ENCODE measurements at places on chromosomes 2 and 18.
A peak's percentile ranks its signal among the peaks of the same experiment; 100 is the strongest.

- DNase-seq, result no peak
These were observed 355.3 kb upstream of the RAB12 start for GRCh38 chr18:8253944-8254343.

DNA sequence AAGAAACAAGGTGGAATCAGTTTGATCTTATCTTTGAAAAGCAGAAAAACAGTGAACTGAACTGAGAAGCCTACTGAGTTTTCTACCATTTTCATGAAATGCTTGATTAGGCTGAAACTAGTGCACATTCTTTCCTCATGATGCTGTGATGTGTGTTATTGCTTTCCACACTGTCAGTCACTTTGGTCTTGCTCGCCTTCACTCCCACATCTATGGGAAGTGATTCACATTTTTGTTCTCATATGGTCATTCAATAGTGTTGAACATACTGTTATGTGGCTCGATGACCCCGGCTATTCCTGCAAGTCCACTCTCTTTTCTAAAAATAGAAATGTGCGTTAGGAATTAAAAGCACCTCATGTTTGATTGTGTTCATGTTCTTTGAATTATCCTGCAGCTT lies 129.7 kb downstream of the TGIF1 start:
- no peak for DNase-seq

DNA sequence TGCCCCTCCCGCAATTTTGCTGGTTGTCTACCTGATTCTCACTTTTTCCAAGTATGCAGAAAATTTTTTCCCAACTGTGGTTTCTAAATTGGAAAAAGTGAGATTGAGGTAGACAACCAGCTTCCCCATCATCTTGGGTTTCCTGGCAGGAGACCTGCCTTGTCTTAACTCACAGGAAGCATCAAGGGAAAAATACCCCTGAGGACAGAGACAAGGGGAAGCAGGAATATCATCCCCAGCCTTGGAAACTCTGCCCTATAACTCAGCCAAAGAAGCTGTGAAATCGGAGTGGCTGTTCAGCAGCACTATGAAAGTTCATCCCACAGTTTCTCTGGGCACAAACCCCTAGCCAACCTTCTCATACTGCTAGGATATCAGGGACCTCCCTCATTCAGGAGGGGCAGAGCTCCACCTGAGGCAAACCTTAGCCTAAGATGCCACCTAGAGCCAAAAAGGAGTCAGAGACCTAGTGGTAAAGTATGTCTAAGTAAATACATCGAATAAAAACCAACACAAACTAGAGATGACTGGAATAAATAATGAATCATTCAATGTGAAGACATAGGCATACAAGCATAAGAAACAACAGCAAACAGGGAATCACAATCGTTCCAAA lies 68.2 kb downstream of the ZSWIM2 start:
- no peak for DNase-seq

GRCh38 chr2:85578243-85579180 lies 1.1 kb downstream of the VAMP8 start:
- DNase-seq, result no peak

GRCh38 chr2:238277695-238278094 lies 10.7 kb downstream of the PER2 start:
- DNase-seq, result no peak

- DNase-seq, result no peak
These were observed 1.6 kb upstream of the LPIN1 start for GRCh38 chr2:11744631-11745394.

DNA sequence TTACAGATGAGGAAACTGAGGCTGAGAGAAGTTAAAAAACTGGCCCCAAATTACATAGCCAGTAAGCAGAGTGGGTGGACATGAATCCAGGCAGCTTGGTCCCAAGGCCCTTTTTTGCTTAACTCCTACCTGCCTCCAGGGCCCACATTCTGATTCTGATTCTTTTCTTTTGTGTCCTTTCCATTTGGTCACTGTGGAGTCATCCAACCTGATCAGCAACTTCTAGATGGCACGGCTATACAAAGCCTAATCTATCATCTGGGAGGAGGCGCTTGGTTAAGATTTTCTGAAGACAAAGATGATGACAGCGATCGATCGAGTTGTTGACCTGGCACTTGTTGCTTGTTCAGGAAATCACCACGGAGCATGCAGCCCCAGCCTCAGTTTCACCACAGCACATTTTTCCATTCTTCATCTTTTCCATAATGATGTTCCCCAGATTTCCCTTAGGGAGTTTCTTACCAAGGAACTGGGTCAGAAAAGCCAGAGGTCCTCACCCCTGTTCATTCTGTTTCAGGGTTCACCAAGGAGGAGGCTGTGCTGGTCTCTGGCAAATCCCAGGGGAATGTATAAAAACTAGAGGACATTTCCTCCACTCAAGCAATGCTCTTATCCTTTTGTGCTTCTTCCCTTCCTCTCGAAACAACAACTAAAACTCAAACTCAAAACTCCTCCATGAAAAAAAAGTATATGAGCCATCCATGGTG lies 6.9 kb upstream of the IGFBP2 start:
- DNase-seq, result no peak

GRCh38 chr2:205895981-205896655 lies 189.9 kb downstream of the INO80D start:
- DNase-seq, result no peak

GRCh38 chr2:194714541-194714940 lies 942.5 kb upstream of the SLC39A10 start:
- DNase-seq, result no peak

GRCh38 chr2:122138561-122138960 lies 383.1 kb downstream of the TSN start:
- no peak for DNase-seq

GRCh38 chr18:73615506-73615905 lies 532.1 kb downstream of the FBXO15 start:
- no peak for DNase-seq

DNA sequence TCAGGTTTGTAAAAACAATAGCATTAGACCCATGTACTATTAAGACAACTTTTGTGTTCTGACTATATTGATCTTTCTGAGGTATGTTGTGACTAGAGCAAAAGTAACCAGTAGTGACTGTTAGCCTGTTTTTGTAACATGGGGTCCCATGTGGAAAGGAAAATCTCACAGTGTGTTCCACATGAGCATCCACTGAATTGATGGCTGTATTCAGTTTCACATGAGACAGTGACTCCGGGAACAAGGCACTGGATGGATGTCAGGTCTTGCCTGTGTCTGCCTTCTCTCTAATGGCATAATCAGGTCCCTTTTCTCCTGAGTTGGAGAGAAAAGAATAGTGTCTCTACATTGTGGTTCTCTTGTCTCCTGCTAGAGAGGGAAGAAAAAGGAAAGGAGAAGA lies 27.5 kb downstream of the TMEM178A start:
- DNase-seq, result no peak

DNA sequence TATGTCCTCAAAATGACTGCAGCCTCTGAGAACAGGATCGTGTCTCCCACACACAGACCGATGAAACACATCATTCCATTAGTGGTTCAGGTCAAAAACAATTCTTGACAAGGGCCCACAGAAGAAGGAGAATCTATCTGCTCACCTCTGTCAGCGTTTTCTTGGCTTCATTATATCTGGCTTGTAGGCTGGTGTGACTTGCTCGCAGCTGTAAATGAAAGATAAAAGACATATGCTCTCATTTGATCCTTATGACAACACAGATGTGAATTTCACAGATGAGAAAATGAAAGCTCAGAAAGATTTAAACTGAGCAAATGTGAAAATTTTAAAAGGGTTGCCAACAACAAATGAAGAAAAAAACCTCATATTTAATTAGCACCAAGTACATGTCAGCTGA lies 61.6 kb downstream of the CCDC93 start:
- no peak for DNase-seq

- no peak for DNase-seq
These were observed 210.6 kb downstream of the TMEM247 start for GRCh38 chr2:46689993-46690392.

GRCh38 chr18:9876867-9877654 lies 8.7 kb upstream of the TXNDC2 start:
- no peak for DNase-seq

- no peak for DNase-seq
These were observed 132.9 kb downstream of the FMNL2 start for GRCh38 chr2:152467677-152468410.

GRCh38 chr2:177165061-177165583 lies 47.5 kb upstream of the HNRNPA3 start:
- DNase-seq, result no peak

DNA sequence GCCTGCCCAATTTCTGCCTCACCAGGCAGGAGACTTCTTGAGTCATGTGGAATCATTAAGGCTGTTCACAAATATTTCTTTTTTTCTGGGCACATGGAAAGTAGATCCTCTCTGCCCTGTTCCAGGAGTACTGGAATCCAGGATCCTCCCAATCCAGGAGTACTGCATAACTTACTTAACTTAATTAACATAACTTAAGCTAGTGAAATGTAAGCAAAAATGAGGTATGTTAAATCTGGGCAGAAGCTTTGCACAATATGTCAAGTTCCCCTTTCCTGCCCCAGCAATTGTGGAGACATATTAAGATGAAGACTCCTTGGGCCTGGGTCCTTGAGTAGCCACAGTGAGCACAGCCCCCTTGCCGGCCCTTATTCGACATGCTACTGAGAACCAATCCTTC lies 3.2 kb downstream of the CD207 start:
- DNase-seq, result no peak

DNA sequence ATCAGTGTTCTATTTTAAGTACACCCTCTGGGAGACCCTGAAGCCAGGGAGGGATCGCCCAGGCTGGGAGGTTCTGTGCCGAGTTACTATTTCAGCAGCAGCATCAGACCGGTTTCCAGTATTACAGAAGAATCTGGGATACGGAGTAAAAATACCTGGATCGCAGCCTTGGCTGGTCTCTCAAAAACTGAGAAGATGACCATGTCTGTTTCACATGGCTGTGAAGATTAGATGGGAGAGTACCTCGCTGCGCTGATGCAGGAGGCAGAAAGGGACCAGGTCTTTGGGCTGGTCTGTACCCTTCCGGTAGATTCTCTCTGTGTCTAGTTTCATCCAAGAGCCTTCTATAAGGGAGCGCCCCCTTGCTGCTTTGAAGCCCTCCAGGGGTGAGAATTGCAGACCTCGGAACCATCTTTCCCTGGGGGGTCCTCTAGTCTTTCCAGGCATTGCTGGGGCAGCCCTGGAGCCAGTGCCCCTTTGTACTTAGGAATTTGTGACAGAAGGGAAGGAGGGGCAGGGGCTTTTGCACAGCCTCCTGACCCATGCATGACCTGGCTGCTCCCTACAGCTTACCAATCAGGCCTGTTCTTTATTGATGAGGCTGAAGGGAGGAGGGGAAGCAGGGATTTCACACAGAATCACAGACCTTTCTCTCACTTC lies 56.3 kb upstream of the MAPRE3 start:
- no peak for DNase-seq

DNA sequence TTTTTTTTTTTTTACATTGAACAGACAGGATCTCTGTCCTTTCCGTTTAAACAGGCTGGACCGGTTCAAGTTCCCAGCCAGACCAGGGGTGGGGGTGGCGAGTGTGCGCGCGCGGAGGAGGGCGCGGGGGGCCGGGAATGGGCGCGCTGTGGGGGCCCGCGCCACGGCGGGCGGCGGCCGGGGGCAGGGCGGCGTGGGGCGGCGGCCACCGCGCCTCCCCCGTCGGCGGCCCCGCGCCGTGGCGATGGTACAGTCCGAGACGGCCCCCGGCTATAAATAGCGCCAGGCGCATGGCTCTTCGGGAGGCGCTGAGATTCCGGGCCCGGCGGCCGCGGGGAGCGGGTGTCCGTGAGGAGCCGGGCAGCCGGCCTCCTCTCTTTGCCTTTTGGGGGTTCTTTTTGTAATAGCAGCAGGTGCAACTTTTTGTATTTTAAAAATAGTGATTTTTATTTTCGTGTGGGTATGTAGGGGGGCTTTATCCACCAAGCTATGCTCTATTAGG lies 430 bp upstream of the CELF4 start:
- DNase-seq, result no peak

DNA sequence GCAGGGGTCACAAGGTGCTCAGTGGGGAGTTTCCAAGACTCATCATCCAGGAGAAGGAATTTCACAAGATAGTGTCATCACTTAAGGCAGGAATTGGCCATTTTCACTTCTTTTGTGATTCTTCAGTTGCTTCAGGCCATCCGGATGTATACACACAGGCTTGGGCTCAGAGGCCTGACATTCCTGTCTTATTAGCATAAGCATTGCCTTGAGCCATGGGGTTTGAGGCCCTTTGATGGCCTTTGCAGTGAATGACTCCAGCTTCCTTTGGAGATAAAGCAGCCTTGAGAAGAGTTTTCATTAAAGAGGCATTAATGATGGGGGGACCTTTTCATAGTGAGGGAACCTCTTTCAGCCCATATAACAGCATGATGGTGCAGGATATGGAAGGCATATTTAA lies 366.0 kb upstream of the CNTNAP5 start:
- DNase-seq, result no peak

DNA sequence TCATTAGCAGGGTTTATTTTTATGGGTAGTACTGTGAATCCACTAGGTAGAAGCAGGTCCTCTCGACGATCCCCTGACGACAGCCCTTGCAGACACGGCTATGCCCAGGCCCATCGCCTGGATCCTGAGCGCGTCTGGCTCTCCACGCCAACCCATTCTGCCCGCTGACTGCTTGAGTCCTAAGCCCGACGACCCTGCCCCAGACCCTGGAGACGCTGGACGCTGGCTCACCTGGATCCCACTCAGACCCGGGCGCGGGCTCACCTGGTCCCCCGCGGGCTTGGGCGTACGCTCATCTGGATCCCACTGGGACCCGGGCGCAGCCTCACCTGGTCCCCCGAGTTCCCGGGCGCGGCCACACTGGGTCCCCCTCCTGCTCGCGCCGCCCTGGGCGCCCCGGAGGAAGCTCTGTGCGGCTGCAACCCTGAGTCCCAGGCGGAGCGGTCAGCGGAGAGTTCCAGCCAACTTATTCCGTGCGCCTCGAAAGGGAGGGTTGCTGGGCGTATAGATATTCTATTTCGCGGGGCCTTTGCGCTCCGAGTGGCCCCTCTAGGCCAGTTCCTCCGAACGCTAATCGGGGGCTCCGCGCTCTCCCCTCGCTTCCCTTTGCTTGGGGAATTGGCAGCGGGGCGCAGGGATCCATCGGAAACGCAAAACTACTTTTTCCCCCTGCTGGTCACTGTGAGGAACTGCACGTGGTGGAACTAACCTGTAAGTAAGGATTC lies 22.4 kb upstream of the RMP24 start:
- peak; percentile 68 for DNase-seq

DNA sequence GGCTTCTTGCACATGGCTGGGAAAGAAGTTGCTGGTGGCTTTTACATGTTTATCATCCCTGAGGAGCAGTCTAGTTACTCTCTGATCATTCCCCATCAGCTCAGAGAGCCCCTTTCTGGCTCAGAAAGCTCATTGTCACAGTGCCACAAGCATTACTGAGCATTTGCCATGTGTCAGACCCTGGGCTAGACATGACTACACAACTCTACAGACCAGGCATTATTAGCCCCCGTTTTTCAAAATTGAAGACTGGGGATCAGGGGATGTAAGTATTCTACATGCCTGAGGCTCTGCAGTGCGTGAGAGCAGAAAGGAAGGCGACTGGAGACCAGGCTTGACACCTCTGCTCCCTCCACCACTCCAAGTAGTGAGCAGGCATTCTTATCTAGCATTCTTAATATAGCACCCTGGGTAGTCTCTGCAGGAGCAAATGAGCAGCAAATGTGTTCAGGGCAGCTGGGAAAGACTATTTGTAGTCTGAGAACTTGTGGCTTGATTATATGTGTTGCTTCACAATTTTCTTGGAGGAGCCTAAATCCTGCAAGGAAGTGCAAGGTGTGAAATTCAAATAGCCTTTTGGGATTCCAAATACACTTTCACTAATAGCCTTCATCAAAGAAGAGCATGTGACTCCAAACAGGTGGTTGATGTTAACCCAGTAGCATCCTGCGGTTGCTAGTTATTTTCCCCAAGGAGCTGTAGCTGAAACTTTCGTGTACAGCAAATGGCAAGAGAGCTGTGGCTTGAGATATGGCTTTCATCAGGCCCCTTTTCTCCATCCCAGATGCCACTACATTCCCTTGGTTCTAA lies 143.2 kb downstream of the DDX1 start:
- no peak for DNase-seq
